T-helper 1 cell treated with Interleukin-12 subunit alpha and Interleukin-12 subunit beta and Interleukin-4 antibody, amounts not matched to agents 30 ng/mL and 1 ng/mL, for 36 hours (primary cell): ENCODE measurements at places on chromosomes 1 and 21. TPM values are rescaled to one million over a fixed set of nuclear protein-coding genes. Genes with fewer than 3 reads are reported as not detected.

The CFAP74 gene
- not detected in 2 replicates for total RNA-seq

The KIAA0040 gene
- 88.7 and 99.0 TPM in 2 replicates for total RNA-seq

The CNIH3 gene
- 1.3 and 2.0 TPM in 2 replicates for total RNA-seq

The RPE65 gene
- total RNA-seq = not detected in 2 replicates

The ARHGAP30 gene
- total RNA-seq = 301 and 314 TPM in 2 replicates

The KRTAP26-1 gene
- total RNA-seq = not detected in 2 replicates
